ENCODE measurements at places on chromosomes 1 and 21. TPM values are rescaled to one million over a fixed set of nuclear protein-coding genes. Genes with fewer than 3 reads are reported as not detected.

DNA sequence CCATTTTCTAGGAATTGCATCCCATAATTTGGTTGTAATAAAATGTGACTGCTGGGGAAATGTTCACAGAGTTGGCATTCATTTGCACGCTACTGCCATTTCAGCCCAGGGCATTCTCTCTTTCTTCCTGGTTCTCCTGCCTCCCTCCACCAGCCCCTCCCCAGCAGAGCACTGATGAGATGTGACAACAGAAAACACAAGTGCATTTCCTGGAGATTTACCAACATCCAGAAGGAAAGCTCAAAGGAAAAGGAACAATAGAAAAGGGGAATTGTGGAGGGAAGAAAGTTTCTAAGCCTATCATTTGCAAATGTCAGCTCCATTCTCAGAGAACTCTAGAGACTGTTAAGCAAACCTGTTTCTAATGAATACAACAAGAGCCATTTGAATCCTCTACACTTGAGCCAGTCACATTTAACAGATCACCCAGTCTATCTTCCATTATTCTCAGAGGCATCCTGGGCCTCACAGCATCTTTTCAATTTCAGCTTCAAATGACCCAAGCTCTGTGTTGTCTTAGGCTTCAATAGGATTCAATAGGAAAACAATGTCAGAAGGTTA lies 395.6 kb upstream of the PBX1 start:
- DNase-seq = no peak

DNA sequence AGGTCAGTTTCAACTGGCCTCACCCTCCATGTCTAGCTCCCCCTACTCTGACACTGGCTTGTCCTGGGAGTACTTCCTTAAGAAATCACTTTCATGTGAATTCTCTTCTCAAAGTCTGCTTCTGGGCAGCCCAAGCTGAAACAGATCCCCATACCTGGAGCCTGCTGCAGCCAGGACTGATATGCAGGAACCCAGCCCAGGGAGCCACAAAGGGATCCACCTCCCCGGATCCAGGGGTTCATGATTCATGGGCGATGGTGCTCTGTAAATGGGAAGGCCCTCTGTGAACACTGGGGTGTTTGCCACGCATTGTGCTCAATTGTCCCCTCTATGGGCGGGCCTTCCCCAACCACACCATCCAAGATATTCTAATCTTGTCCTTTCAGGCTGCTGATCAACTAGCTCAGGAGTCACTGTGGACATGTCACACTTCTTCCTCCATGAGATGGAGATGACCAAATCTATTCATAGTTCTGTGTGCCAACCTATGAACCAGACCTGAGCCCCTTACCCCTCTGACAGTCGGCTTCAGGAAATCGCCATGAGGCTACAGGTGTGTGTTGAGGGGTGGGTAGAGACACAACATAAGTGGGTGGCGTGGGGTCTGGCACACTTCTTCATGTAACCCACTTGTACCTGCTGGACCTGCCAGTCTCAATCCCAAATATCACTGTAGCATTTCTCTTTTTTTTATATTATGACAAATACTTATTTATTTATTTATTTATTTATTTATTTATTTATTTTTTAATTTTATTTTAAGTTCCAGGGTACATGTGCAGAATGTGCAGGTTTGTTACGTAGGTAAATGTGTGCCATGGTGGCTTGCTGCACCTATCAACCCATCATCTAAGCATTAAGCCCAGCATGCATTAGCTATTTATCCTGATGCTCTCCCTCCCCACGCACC lies 41.8 kb downstream of the RUNX3 start:
- no peak for DNase-seq

DNA sequence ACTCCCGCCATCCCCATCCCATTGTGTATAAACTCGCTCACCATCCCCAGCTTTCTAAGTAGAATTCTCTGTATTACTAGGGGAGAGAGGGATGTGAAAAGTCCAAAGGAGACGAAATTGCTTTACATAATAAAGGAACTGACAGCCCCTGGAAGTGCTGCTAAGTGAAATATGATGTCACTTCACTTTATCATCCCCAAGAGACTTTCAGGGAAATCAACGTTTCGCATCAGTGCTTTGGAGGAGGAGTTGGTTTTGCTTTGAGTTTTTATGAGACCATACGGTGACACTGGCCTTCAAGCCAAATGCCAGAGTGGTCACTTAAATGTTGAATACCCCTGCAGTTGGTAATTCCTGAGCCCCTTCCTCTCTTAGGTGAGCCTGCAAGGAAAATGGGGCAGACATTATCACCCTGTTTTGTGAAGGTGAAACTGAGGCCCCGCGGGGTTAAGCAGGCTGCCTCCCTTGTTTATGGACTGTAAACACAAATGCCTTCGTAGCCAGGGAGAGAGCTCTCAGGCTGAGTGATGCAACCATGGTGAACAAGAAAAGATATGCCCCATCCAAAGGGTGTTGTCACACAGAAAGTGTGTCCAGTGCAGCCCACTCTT lies 58.4 kb upstream of the KAZN start:
- no peak for DNase-seq

GRCh38 chr1:223039990-223040389 lies 103.1 kb downstream of the TLR5 start:
- no peak for DNase-seq

GRCh38 chr21:42218836-42219605 lies at the start of gene ABCG1:
TSS of gene ABCG1 (plus strand) at chr21:42219140. CDS start at chr21:42219263, 123 bp downstream.
- no peak for DNase-seq

BARHL2 gene
- total RNA-seq = not detected

SLAMF1 gene
- total RNA-seq = not detected

- DNase-seq = no peak
Observed at GRCh38 chr1:25034736-25035522, 104.9 kb upstream of the RUNX3 start.

- no peak for DNase-seq
Observed at GRCh38 chr1:204344665-204345355, 14.9 kb downstream of the PLEKHA6 start.

DNA sequence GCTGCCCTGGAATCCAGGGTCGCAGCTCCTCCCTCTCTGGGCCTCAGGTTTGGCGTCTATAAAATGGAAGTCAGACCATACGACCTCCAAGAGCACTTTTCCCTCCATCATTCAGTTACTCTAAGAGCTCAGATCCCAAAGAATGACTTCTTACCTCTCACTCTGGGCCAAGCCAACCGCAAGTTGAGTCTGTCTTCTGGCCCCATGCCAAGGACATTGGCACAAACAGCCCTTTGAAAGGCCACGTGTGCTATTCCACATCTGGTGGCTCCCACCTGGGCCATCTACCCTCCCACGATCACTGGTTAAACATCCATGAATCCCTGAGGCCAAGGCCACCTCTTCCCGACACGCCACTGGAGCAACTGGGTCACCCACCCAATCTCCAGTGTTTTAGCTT lies 12.4 kb downstream of the SLC2A7 start:
- DNase-seq = no peak
